Stimulated activated CD4-positive, alpha-beta T cell treated with anti-CD3 and anti-CD28 coated beads, TNF-alpha, amount 100 ng/mL, for 1 hour (primary cell): ENCODE measurements at places on chromosomes 5 and 9.
A peak's percentile ranks its signal among the peaks of the same experiment; 100 is the strongest.

DNA sequence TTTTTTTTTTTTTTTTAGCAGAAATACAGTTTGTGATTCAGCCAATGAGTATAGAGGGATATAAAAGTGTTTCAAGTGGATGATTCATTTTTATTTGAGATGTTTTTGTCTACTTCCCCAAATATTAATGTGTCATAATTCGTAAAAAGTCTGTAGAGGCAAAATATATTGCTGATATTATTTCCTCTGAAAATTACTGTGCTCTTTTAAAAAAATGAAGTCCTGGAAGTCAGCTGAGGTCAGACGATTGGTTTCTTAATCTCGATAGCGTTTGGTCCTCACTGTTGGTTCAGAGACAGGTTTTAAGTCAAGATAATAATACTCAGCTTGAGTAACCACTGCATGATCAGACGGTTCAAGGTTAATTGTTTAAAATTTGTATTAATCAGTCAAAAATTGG lies 19.5 kb downstream of the IL9 start:
- no peak for DNase-seq

GRCh38 chr5:131491749-131492148 lies 143.3 kb downstream of the RAPGEF6 start:
- DNase-seq: no peak

DNA sequence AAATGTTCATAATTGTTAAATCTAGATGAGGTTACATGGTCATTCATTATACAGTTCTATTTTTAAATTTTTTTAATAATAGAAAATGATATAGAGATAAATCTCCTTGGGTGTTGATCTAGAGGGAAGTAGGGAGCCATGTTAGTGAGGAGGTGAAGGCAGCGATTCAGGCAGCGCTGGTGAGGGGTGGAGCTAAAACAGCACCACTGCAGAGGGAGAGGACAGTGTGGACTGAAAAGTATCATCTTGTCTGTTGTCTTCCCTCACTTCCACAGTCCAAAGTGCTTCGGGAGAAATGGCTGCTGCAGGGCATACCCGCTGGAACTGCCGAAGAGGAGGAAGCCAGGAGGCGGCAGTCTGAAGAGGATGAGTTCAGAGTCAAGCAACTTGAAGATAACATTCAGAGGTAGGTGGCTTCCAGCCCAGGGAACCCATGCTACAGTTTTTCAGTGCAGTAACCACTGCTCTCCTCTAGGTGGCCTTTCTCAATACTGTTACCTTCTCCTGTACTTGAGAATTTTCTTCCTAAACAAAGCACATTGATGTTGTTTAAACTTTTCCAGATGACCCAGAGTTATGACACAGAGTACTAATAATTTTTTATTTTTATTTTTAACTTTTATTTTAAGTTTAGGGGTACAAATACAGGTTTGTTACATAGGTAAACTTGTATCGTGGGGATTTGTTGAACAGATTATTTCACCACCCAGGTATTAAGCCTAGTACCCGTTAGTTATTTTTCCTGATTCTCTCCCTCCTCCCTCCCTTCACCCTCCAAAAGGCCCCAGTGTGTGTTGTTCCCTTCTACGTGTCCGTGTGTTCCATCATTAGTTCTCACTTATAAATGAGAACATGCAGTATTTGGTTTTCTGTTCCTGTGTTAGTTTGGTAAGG lies 100.5 kb downstream of the PALM2AKAP2 start:
- DNase-seq: no peak

GRCh38 chr5:30030101-30030500 lies 1163.4 kb upstream of the CDH6 start:
- no peak for DNase-seq

DNA sequence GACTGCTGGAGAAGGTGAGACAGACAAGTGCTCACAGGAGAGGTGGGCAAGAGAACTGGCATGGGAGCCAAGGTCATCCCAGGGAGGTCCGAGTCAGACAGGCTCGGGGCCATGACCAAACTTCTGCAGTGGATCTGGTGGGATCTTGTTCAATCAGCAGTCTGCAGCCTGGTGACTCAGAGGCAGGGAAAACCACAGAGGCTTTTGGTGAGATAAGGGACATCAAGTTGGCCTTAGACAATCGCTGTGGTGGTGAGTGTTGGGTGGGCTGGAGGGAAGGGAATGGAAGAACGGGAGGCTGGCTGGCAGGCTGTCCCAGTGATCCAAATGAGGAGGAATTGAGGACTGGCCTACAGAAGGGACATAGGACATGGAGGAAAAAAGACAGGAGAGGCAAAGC lies 123.8 kb downstream of the TMEM174 start:
- DNase-seq: no peak

DNA sequence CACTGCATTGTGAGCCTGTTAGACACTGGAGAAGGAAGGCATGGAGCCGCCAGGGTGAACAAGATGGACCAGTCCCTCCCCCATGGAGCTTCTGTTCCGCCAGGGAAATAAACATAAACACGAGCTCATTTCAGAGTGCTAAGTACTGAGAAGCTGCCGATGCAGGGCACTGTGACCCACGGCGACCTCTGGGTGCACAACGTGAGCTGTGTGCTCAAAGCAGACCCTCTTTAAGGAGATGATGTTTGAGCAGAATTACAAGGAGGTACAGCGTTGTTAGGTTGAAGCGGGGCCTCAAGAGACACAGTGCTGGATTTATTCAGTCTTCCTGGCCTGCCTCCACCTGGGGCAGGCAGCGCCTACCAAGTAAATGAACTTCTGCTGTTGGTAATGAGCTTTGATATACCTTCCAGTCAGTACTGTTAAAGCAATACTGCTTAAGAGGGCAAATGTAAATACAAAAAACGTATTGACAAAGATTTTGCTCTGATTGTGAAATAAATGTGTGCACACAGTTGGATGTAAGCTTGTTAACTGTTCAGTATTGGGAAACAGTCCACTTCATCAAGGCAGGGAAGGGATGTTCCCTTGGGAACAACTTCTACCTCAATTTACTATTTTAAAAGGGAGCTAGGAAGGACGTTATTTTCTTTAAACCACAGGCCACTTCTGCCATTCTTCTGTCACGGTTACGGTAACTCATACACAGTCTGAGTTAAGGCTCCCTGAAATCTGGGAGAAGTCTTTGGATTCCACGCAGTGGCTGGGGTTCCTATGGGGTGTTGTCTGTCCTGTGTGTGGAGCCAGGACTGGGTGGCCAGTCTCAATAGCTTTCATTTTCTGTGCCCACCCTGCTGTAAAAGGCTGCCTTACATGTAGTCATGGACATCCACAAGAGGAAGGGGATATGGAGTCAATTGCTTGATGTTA lies 48.9 kb upstream of the DMRT1 start:
- no peak for DNase-seq

GRCh38 chr5:147673266-147673665 lies 109.3 kb downstream of the JAKMIP2 start:
- no peak for DNase-seq

GRCh38 chr9:137326445-137327065 lies 24.5 kb upstream of the NRARP start:
- no peak for DNase-seq

GRCh38 chr5:54492178-54492577 lies 25.4 kb upstream of the SNX18 start:
- no peak for DNase-seq

DNA sequence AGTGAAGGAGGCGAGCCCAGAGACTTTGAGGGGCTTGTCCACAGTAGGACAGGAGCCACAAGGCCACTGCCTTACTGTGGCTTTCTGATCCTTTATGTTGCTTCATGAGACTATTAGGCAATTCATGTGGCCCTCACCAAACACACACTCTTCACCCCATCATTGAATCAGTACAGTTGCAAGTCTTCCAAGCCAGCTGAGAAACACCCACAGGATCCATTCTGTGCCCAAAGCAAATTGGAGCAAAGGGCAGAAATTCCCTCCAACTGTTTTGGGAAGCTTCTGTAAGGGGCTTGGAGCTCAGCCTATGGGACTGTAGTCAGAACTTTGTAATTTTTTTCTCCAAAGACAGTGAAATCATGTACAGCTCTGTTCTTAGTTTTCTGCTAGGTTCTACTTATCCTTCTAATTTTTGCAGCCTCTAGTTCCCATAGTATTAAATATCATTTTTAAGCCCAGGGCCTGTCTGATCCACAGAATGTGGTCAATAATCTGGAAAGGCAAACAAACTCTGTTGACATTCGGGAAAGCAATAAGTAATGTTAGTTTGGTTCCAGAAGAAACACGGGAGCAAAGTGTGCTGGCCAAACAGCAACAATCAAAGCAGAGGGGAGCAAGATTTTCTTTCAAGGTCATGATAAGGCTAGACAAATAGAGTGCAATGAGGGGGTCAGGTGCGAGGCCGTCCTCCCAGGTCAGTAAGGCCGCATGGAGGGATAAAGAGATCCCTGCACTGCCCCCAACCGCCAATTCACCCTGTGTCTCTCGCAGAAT lies 47.0 kb downstream of the UBE2QL1 start:
- DNase-seq: no peak

GRCh38 chr5:35026941-35027340 lies 20.8 kb downstream of the AGXT2 start:
- DNase-seq: no peak

DNA sequence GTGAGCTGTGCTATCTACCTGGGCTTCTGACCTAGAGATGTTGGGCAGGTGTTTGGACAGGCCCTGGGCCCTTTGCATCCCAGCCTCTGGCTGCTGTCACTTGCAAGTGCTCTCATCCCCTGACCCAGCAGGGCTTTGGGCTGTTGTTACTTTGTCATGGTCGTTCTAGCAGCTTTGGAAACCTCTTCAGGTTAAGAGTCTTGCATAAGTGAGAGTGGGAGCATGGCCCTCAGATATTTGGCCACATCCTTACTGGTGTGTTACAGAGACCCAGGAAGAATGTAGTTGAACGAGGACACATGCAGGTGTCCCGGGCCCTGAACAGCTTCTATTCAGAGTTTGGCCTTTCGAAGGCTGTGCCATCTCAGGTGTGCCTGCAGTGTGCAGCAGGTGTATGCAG lies 4.5 kb downstream of the TENT4A start:
- no peak for DNase-seq

- no peak for DNase-seq
These were observed 3.6 kb downstream of the CCL19 start for GRCh38 chr9:34687276-34688030.

DNA sequence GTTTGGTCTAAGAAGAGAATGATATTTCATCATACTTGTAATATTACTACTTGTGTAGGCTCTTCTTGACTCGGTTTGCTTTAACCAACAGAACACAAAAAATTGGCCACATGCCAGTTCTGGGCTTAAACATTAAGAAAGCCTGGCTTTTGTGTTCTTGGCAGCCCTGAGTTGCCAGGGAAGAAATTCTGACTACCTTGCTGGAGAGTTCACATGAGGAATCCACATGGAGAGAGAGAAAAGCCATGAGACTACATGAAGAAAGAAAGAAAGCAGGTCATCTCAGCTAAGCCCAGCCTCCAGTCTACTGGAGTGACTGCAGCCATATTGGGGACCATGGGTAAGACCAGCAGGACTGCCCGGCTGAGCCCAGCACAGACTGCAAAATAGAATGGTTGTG lies 524.8 kb downstream of the RAB3C start:
- no peak for DNase-seq

DNA sequence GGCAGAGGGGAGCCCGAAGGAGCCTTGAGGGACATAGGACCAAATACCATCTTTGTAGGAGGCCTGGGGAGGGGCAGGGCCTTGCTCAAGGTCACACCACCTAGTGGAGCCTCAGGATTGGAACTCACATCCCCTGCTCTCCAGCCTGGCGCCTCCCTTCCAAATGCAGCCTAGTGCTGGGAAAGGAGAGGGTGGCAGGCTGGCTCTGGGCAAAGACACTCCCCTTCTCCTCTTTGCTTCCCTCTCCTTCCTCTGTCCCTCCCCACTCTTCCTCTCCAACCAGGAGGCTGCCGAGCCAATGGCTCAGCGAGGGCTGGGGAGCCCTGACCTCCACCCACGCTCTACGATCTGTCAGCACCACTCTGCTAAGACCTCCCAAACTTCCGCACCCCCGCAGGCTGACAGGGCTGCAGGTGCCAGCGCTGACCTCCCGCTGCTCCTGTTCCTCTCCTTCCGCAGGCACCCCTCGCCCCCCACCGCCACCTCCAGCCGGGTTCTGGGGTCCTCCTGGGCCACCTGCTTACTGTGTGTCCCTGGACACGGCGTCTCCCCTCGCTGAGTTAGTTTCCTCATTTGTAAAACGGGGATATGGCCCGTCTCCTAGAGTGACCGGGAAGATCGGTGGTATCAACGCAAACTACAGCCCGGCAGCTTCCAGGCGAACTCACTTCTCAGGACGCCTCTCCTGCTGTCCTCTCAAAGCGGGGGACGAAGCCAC lies 52.9 kb downstream of the C9orf50 start:
- no peak for DNase-seq

DNA sequence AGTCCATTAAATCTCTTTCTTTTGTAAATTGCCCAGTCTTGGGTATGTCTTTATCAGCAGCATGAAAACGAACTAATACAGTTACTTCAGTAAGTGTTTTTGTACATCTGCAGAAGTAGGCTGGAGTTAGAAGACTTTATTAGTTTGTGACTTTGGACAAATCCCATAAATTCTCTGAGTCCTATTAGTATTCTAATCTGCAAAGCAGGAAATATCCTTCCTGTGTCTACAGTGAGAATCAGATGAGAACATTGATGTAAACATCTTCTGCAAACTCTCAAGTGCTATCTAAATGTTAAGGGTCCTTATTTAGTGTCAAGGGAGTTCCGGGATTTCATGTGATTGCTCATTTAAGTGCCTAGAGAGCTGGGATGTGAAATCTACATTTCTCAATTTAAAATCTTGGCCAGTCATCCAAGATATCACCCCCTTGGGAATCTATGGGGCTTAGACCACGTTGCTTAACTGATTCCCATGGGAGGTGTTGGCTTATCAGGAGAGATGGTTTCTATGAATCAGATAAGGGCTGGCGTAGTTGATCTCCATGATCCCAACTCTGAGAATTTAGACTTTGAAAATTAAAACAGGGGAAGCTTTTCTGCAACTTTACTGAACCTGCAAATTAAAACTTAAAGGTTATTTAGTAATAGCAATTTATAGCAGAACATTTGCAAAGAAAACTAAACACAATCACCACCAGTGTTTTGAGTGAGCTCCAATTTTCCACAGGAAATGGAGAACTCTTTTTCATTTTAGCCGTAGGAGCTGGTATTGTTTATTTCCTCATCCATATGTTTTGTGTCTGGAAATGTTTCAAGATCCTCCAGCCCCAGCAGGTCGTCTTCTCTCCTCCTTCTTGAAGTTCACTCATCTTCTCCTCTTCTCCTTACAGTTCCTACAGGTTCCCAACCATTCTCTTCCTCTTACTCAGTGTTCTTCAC lies 241.6 kb upstream of the CD180 start:
- no peak for DNase-seq

GRCh38 chr5:10118150-10118549 lies 131.5 kb downstream of the ATPSCKMT start:
- no peak for DNase-seq

- no peak for DNase-seq
These were observed 450.0 kb downstream of the RASEF start for GRCh38 chr9:82612942-82613341.

- DNase-seq: no peak
These were observed 695.0 kb upstream of the DMAC1 start for GRCh38 chr9:8494571-8494970.

- DNase-seq: no peak
These were observed 504.7 kb downstream of the CCDC171 start for GRCh38 chr9:16057541-16057940.

- DNase-seq: peak; percentile 49
These were observed 14.8 kb downstream of the AKNA start for GRCh38 chr9:114372921-114373448.

GRCh38 chr5:90020575-90021538 lies 388.7 kb downstream of the CETN3 start:
- no peak for DNase-seq
